ENCODE measurements at places on chromosomes 5 and 9. TPM values are rescaled to one million over a fixed set of nuclear protein-coding genes. Genes with fewer than 3 reads are reported as not detected.

FGF10 gene
- total RNA-seq: 0.08 TPM

NEUROG1 gene
- total RNA-seq: not detected

MSMP gene
- total RNA-seq: 1.5 TPM

- DNase-seq: no peak
These were observed at the start of gene GRM6 for GRCh38 chr5:178994580-178995340. TSS of gene GRM6 (minus strand) at chr5:178995320. CDS start at chr5:178994944, 376 bp downstream.

DNA sequence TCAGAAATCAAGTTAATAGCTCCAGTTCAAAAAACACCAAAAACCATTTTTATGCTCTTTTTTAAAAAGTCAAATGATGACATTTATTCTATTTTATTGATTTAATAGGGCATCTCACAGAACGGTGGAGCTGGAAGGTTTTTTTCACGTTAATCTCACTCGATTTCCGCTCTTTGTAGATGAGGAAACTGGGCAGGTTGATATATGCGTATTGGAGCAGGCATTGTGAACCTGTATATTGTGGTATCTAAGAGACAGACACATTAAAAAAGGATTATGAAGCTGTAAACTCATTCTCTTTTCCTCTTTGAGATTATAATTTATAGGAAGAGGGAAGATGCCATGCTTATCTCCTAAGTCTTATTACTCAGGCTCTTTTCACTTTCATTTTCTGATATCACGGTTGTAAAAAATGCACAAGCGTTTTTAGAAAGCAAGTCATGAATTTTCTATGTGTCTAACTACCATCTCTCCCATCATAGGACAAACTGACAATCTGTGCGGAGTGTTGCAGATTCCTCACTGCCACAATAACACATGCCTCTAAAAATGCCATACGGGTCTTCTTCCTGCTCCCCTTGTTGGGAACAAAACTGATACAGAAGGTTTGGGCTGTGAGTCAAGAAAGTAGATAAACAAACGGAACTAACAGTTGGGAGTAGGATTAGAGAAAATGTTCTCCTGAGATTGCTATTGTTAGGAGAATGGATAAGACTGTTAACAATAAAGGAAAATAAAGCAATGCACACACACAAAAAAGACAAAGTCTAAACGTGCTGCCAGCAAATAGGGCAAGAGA, 1997.7 kb downstream of the MAT2B start:
- no peak for DNase-seq

GRCh38 chr5:74336297-74336696, 304.2 kb downstream of the ENC1 start:
- no peak for DNase-seq

DNA sequence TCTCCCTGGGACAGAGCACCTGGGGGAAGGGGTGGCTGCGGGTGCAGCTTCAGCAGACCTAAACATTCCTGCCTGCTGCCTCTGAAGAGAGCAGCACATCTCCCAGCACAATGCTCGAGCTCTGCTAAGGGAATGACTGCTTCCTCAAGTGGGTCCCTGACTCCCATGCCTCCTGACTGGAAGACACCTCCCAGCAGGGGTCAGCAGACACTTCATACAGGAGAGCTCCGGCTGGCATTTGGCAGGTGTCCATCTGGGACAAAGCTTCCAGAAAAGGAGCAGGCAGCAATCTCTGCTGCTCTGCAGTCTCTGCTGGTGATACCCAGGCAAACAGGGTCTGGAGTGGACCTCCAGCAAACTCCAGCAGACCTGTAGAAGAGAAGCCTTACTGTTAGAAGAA, 77.2 kb downstream of the SLCO6A1 start:
- DNase-seq: peak; percentile 50

- no peak for DNase-seq
These were observed 91.2 kb upstream of the CHD1 start for GRCh38 chr5:99019812-99020697.

DNA sequence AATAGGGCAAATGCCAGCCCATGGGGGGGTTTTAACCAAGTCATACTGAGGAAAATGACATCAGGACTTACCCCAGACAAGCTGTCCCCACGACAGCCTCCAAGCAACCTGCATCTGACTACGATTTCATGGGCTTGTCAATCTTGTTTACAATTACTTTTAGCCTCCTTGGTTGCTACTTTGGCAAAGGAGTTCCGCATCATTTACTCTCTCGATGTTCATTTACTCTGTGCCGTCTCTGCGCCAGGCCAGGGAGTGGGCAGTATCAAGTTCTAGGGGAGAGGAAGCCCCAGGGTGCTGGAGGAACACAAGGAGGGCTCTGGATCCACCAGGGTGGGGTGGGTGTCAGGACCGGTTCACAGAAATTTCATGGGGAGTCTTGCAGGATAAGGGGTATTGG, 23.9 kb downstream of the PTPN3 start:
- no peak for DNase-seq
